ENCODE measurements at places on chromosomes 2 and 18.

DNA sequence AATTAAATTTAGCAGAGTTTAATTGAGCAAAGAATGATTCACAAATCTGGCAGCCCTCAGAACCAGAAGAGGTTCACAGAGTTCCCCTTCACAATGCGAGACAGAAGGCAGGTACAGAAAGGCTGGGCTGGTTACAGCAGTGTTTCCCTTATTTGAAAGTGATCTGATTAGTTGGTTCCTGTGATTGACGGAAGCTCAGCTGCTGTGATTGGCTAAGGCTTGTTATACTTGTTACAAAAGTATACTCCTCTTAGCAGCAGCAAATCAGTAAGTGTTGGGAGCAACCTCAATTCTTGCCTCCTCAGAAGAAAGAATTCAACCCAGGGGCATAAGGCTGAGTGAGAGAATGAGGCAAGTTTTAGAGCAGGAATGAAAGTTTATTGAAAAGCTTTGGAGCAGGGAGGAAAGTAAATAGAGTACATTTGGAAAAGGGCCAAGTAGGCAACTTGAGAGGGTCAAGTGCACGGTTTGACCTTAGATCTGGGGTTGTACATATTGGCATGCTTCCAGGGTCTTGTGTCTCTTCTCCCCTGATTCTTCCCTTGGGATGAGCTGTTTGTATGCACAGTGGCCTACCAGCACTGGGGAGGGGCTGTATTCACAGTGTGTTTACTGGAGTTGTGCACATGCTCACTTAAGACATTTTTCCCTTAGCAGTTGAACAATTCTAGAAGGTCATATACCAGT is 431.8 kb upstream of the RAB12 start:
- no peak for DNase-seq

- DNase-seq, result no peak
Measured at GRCh38 chr2:152005607-152006006, 93.2 kb downstream of the CACNB4 start.

DNA sequence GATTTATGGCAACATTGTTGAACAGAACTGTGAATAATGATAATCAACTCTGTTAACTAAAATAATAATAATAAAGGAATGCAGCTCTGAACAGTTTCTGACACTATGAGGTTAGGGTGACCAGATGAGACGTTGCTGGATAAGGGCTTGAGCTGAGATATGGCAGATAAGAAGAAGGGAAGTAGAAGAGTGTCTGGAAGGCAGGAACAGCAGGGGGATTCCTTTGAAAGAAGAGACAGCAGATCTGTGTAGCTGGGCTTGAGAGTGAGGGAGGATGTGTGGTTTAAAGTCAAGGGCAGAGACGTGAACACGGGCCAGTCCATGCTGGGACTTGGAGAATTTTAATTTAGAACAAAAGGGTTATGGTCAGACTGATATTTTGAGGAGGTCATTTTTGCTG is 273.1 kb upstream of the SLC14A2 start:
- DNase-seq, result no peak

DNA sequence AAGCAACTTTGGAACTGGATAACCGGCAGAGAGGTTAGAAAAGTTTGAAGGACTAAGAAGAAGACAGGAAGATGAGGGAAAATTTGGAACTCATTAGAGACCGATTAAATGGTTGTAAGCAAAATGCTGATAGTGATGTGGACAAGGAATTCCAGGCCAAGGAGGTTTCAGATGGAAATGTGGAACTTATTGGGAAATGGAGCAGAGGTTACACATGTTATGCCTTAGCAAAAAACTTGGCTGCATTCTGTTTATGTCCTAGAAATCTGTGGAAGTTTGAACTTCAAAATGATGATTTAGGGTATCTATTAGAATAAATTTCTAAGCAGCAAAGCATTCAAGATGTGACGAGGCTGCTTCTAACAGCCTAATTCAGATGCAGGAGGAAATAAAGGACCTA is 675.1 kb upstream of the SYT4 start:
- DNase-seq, result no peak

- DNase-seq, result no peak
Measured at GRCh38 chr2:157386247-157386646, 57.6 kb downstream of the CYTIP start.

DNA sequence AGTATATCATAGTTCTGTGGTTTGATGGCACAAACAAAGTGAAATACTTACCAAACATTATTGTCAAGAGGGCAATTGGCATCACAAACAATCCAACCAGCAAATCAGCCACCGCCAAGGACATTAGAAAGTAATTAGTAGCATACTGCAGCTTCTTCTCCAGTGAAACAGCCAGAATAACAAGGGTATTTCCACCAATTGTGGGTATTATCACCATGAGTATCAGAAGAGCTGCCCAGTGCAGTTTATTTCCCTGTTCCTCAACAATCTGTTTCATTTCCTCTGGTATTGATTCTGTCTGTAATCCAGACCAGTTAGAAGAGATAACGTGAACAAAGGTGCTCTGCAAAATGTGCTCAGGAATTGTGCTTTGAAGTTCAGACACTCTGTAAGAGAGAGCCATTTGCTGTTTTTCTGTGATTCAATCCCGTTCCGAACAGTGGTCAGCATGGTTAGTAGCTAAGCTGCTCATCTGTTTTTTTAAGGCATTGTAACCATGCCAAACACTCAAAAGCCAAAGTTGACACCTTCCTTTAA is 1.4 kb downstream of the HTR2B start:
- no peak for DNase-seq

- no peak for DNase-seq
Measured at GRCh38 chr2:45436456-45436855, 174.6 kb downstream of the SRBD1 start.

GRCh38 chr18:67074309-67074708 is 442.2 kb downstream of the DSEL start:
- no peak for DNase-seq

- DNase-seq, result no peak
Measured at GRCh38 chr2:165357758-165358157, 111.7 kb upstream of the CSRNP3 start.

GRCh38 chr2:176160251-176160985 is 3.3 kb downstream of the HOXD3 start:
- no peak for DNase-seq

- no peak for DNase-seq
Measured at GRCh38 chr2:145080426-145080825, 560.5 kb upstream of the ZEB2 start.

DNA sequence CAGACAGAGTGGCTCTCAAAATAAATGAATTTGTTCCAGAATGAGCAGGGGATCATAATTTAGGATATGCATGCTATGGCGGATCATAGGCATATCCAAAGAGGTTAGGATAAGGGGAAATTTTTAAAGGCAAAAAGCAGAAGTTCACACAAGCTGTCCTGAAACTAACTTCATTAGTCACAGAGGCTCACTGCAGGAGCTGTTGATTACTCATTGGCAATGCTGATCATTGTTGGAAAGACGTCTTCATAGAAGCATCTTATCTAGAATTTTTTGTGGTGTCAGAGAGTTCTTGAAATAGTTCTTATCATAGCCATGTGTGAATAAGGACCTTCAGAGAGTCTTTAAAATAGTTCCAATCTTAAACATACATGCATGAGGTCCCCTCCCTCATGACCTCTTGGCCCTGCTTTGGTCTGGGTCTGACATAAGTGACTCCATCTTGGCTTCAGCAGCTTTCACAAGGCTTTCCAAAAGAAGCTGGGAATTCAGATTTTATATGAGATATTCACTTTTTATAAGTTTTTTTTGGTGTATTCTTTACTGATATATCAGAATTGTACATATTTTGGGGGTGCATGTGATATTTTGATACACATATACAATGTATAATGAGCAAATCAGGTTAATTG is 7.5 kb upstream of the CCDC195 start:
- no peak for DNase-seq

DNA sequence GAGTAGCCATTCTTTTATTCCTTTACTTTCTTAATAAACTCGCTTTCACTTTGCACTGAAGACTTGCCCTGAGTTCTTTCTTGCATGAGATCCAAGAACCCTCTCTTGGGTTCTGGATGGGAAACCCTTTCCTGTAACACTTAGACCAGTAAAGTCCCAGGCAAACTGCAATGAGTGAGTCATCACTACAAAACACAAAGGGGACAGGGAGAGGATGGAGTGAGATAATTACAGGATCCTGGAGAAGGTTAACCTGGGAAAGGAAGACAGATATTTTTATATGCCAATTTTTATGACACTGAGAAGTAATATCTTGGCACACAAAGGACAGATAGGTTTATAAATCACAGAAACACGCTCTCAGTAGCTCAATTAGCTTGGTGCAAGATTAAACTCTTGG is 48.7 kb downstream of the EHD3 start:
- DNase-seq, result no peak

DNA sequence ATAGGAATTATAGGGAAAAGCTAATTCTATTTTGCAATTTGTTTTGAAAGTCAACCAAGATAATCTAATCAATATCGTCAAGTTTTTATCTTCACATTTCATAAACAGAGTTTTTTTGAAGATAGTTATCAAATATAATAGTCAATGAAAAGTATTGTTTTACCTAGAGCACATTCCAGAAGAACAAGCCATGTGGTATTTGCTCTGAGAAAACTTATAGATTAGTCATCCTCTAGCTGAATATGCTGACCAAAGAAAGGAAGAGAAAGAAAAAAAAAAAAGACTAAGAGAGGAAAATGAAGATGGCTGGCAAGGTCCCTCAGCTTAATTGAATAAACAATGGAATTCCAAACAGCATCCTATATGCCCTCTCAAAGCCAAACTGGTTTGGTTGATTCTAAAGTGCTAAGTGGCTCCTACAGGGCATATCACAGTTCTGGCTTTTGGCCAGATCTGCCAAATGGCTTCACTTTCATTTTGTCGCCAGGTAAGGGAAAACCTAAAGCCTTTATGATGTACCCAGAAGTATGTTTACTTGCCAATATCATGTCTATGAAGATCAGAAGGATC is 132.6 kb downstream of the VWC2L start:
- DNase-seq, result no peak

- DNase-seq, result no peak
Measured at GRCh38 chr2:69501301-69501700, 64.1 kb upstream of the NFU1 start.

DNA sequence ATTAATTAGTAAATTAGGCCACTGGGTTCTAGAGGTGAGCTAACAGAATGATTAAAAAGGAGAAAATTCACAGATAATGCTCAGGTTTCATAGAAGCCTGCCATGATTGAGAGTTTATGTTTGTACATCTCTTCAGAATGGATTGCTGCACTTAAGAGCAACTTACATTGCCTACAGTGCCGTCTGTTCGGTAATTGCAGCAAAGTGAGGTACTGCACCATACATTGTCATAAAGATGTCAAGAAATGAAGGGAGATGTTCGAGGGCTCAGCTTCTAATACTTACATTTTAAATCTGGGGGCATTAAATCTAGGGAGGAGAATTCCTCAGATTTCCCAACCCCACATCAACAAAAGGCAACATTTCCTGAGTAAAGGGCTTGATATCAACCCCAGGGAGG is 976.2 kb upstream of the FANCL start:
- DNase-seq, result no peak

DNA sequence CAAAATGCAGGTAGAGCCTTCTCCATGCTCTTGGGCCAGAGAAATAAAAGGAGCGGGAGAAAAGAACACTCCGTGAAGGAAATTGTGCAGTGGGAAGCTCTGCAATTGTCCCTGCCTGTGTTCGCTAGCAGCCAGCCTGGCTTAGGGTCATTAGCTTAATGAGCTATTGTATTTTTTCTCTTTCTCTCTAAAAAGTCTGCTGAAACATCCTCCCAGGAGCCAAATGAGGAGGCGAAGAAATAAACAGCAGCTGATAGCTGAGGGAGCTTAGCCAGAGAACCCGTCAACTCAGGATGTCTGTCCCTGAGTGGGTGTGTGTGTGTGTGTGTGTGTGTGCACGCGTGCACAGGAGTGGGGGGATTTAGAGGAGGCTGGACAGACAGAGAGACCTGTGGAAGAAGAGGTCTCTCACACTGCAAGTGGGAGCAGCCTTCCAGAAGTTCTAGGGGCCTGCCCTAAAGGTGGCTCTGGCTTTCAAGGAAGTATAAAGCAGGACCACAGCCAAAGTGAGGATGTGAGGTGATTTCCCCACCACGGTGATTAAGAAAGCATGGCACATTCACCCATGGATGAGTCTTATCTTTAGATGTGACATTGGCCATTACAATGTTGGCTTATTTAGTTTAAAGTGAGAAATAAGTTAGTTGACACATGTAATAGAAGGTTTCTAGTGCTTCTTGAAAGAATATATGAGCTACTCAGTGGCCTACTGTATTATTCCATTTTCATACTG is 690.4 kb downstream of the RNF144A start:
- no peak for DNase-seq

DNA sequence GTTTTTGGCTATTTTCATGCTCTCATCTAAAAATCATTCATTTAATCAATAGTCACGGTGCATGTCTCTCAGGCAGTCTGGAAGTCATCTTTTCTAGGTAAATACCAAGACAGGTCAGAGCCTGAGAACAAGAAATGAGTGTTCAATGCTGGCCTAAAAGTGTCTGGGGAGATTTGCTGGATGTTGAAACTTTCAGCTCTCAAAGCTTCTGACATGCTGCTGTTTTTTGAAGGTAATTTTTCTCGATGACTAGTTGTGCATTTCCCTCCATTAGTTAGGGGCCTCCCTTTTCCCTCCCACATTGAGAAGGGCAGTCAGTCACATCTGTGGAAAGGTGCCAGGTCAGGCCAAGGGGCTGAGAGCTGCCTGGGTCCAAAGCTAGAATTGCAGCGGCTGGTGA is 115.6 kb downstream of the LPIN1 start:
- DNase-seq, result no peak

DNA sequence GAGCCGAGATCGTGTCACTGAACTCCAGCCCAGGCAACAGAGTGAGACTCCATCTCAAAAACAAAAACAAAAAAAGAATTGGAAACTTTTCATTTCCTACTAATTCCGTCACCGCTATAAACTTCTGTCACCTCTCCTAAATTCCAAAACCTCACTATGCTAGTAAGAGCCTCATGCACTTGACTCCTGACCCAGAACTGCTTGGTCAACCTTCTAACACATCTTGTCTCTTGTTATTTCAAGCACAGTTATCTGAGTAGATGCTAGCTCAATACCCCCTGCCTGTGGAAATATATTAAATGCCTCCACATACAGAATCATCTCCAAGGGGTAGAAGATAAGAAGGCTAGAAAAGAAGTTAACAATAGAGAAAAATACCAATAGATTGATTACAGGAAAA is 703.3 kb downstream of the NRXN1 start:
- DNase-seq, result no peak

DNA sequence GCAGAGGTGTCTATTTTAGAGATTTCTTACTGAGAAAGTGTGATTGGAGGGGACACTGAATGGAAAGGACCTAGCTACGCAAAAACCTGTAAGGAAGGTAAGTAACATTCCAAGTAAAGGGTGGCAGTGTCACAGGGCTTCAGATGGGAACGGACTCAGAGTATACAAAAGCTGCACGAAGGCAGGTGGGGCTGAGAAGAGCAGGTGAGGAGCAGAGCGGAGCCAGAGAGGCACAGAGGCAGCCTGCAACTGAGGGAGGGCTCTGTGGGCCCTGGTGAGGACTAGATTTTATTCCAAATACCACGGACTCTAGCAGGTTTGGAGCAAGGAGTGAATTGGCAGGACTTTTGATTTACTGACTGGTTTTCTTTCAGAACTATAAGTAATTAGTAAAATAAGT is 331.3 kb upstream of the PKDCC start:
- no peak for DNase-seq
